ENCODE measurements at places on chromosomes 1 and 21. TPM values are rescaled to one million over a fixed set of nuclear protein-coding genes. Genes with fewer than 3 reads are reported as not detected.

Gene RNU1-3
- 3,182 TPM for total RNA-seq

Gene DLGAP3
- 0.75 TPM for total RNA-seq

Gene GSTM1
- total RNA-seq = not detected

Gene ANKRD13C
- 30.6 TPM for total RNA-seq

Gene RXFP4
- total RNA-seq = not detected

Gene ILDR2
- 0.34 TPM for total RNA-seq

Gene PLCH2
- 30.0 TPM for total RNA-seq

All from T-helper 17 cell (primary cell).